ENCODE measurements at places on chromosomes 3 and 15.

DNA sequence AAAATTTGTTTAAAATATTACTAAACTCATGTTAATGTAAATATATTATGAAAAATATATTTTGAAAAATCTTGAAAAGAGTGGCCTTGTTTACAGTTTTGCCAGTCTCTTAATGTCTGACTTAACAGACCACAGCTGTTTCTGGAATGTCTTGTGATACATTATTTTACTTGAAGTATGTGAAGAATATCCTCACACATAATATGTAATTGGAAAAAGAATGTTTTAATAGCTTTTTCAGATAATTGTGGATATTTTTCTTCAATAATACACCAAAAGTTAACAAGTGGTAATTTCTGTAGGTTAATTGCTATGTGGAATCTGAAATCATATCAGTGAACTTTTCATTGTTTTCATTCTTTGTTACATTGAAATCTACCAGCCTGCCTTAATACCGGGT lies 101.3 kb downstream of the UBE2E2 start:
- no peak for DNase-seq

- DNase-seq, result no peak
These were observed 106.8 kb downstream of the EDEM1 start for GRCh38 chr3:5294356-5294755.

- no peak for DNase-seq
These were observed at the start of gene IQSEC1 for GRCh38 chr3:13073326-13074005. Gene IQSEC1, minus strand, starts transcription at chr3:13073429. Its CDS starts 415 bp downstream, at chr3:13073014.

DNA sequence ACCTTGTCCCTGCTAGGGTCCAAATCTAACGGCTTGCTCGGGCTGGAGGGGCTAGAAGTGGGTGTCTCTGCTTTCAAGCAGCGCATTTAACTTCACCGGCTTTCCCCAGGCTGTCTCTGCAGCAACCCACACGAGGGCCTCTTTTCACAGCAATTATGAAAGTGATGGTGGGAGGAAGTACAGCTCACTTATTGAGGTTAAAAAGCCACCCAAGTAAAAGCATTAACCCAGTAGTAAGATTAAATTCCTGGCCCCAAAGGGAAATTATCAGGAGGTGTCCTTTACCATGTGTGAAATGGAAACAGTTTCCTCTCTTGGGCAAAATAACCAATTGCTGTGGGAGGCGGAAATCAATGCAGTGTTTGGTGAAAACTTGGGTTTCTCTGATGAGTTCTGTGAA lies 41.1 kb downstream of the NGRN start:
- DNase-seq, result peak; percentile 23

- DNase-seq, result no peak
These were observed 77.8 kb upstream of the RNU6-1 start for GRCh38 chr15:67917636-67918035.

DNA sequence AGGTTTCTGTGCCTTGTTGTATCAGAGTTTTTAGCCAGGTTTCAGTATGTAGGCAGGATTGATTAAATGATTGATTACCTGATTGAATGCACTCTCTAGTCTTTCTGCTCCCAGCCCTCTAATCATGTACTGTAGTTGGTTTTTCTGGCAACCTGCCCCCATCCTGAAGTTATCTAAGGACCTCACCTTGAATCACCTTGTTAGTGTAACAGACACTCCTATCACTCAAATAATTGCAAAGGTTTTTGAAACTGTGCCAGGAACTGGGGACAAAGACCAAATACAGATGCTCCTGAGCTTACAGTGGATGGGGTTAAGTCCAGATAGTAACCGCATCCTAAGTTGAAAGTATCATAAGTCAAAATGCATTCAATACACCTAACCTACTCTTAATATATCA lies 141.5 kb upstream of the EIF1B start:
- DNase-seq, result no peak
